ENCODE measurements at places on chromosomes 3 and 15.

GRCh38 chr3:56133423-56133822, 334.8 kb downstream of the ERC2 start:
- DNase-seq = no peak

DNA sequence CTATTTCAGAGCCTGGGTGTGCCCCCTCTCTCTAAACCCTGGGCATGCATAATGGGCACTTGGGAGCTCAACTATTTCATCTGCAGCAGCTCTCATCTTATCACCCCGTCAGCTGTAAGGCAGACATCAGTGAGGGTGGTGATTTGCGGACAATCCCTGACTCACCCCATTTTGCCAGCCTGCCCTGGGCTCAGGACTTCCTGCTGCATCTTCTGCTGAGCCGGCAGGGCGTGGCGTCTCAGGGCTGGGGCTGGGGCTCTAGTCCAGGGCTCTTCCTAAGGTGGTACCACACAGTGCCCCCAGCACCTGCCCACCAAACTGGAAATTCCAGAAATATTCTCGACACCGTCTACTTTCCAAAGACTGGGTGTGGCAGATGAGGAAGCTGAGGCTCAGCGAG, 925 bp upstream of the PSTPIP1 start:
- DNase-seq = peak; percentile 35

DNA sequence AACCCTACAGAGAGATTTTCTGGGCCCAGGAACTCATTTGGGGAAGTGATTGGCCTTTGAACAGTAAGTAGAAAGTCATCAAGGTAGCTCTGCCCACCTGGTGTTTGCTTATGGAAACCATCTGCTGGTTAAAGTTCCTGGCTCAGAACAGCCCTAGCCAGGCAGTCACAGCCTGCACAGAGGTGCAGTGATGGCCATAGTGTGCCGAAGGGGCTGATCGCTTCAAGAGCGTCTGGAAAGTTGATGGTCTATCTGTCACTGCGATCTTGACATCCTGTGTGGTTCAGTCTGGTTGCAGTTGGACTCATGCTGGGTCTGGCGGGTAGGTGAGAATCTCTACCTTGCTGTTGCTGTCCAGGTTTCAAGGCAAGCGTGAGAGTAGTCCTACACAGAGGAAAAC, 151.6 kb downstream of the SLCO3A1 start:
- DNase-seq = no peak

GRCh38 chr3:170506556-170506955, 79.3 kb downstream of the SLC7A14 start:
- DNase-seq = no peak

DNA sequence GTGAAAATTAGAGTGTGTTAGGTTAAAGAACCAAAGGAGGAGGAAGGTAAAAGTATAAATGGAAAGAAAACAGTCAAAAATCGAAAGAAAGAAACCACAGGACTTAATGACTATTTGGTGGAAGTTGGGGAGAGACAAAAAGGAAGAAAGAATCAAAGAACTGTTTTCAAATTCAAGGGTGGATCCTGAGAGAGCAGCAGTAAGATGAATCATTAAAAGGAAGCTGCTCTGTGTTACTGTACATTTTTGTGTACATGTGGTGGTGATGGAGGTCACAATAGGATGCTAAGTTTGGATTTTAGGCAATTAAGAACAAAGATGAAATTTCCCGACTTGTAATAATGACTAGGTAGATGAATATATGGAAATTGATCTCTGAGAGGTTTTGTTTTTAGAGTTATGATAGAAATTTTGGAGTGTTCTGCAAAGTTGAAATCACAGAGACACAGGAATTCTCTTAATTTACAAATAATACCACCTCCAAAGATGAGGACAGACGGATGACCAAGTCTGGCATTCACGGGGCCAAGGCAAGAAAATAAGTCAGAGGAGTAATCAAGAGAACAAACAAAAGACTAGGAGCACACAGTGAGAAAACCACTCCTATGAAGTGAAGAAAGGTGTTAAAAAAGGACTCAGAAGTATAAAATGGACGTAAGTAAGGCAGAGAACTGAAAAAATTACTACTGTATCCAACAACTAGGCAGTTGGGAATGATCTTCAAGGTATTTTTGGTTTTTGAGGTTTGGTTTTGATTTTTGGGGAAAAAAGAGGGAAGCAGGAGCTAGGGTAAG, 7.1 kb downstream of the DHX36 start:
- DNase-seq = no peak

GRCh38 chr3:125477701-125478100, 42.3 kb downstream of the SNX4 start:
- DNase-seq = no peak

DNA sequence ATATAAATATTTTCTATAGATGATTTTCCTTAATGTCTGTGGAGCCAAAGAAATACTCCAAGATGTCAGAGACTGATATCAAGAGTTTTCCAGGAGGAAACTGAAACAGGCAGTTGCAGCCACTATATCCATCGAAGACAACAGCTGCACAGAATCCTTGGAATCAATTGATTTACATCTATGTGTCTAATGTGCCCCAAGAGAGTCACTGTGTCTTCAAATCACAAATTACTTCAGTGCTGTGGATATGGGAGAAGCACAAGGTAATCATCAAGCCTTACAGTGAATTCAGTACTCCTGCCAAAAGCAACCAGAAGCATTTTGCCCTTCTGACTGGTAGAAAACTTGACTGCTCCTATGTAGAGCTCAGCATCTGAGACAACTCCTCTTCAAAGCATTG, 51.1 kb downstream of the CPNE4 start:
- DNase-seq = no peak

- no peak for DNase-seq
These were observed 25.8 kb downstream of the VEPH1 start for GRCh38 chr3:157477441-157477840.

- peak; percentile 28 for DNase-seq
These were observed 21.9 kb downstream of the ABTB1 start for GRCh38 chr3:127694467-127695215.

DNA sequence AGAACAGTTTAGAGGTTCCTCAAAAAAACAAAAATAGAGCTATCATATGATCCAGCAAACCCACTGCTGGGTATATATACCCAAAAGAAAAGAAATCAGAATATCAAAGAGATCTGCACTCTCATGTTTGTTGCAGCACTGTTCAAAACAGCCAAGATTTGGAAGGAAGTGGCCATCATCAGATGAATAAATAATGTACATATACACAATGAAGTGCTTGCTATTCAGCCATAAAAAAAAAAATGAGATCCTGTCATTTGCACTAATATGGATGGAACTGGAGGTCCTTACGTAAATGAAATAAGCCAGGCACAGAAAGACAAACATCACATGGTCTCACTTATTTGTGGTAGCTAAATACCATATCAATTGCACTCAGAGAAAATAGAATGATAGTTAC, 58.4 kb downstream of the SCAPER start:
- DNase-seq = no peak

DNA sequence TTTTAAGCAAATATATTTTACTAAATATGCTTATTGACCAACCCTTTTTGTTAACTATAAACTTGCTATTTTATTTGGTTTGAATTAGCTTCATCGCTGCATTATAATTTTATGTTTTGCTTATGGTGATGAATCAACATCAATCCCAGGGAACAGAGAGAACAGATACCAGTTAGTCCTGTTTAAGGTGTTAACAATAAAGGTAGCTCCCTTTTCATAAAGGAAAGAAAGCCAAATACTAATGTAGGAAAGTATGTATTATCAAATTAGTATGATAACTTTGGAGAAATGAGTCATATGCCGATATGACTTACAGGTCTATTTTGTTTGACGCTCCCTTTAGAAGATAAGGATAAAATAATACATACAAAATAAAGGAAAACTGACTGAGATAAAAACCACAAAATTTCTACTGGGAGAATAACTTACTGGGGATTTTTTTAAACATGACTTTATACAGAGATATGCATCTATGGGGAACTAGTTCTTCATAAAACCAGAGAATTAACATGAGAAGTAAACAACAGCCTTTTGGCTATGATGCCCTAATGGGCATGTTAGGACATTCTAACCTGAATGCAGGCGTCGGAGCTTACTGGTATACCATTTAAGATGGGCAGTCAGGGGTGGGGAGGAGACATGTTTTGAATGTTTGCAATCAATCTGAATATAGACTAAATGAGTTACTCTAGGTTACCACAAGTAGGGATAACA, 4.5 kb downstream of the OR5K2 start:
- DNase-seq = no peak

GRCh38 chr15:99051308-99051707, 43.7 kb upstream of the PGPEP1L start:
- DNase-seq = no peak

DNA sequence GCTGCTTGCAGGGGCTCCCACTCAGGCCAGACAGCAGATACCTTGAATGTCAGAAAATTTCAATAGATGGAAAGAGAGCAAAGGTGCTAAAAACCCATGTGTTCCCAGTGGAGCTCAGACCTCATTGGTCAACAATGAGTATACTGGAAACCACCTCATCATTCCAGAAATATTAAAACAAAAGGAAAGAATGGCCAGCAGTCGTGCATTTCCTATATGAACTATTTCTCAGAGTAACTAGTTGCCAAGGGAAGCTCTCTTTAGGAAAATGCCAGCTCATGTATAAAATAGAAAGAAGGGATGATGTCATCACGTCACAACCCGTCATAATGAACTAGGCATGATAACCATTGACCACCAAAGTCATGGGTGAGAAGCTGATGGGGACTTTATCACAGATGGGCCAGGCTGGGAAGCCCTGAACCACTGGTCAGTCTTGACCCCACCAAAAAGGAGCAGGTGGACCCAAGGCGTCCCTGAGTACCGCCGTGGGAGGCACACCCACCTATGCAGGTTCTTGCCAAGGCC, 17.5 kb downstream of the DNAJB8 start:
- no peak for DNase-seq

Data from stimulated activated CD4-positive, alpha-beta T cell treated with anti-CD3 and anti-CD28 coated beads, Interleukin-2, amount 100 ng/mL, for 4 hours (primary cell).